OCI-M1 (cell line): ENCODE measurements at places on chromosomes 6 and 20.

DNA sequence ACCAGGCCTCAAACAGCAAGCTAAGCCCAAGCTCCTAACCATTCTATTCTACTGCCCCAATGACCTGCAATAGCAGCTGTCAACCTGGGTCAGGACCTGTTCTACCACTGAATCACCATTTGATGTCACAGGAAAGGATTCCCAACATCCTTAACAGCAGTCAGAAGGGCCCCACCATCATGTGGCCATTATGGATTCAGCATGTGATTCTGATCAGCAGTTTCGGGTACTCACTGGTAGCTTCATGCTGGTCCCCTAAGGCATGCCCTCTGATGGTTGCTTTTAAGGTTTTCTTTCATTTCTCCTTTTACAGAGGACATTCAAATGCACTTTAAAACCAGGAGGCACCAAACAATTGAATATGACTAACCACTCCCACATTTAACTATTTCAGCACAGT, 37.3 kb upstream of the MAP7 start:
- no peak for DNase-seq

DNA sequence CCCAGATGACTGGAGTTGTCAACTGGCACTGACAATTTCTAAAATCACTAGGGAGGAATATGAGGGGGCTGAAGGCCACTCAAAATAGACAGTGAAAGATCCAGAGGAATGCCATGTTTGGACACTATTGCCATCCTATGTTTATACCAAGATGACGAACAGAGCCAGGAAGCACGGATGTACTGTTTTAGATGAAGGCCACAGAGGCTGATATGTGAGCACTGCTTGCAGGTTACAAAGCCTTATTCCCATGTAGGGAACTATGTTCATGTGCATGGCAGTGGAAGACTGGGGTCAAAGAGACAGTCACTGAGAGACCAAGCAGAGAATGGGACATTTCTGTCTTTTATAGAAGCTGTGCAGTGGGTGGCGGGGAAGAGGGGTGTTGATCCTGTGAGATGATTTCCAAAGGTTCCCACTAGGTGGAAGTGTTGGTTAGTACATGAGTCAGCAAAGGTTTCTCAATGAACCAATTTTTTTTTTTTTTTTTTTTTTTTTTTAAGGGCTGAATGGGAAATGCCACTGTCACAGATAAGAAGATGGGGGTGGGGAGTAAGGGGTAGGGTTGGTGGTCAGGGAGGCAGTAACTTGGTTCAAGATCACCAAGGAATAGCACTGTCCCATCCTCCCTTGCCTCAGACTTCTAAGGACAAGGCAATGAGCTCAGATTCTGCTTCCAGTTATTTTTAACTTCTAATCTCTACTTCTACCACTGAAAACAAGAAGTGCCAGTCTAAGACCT, 46.7 kb upstream of the MOCS1 start:
- peak; percentile 93 for DNase-seq

- no peak for DNase-seq
Observed at GRCh38 chr20:43492101-43492500, 15.4 kb upstream of the L3MBTL1 start.

DNA sequence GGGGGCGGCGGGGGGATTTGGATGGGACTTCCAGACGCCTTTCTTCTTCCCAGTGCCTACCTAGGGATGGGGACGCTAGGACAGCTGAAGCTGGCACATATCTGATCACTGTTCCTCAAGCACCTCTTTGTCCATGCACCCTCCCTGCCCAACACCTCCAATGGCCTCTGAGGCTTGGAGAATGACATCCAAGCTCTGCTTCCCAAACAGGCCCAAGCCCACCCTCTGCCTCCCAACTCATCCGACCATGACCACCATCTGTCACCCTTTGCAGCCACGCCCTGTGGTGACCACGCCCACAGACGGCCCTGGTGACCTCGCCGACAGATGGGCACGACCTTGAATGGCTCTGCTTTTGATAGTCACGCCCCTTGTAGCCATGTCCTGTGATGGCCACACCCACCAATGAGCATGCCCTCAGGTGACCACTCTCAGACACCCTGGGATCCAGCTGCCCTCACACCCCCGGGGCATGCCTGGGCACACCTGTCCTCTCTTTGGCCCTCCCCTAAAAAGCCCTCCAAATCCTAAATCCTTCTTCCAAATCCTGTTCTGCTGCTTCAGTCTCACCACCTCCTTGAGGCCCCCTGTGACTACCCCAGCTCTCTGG, 51.0 kb downstream of the SSR1 start:
- DNase-seq: no peak

DNA sequence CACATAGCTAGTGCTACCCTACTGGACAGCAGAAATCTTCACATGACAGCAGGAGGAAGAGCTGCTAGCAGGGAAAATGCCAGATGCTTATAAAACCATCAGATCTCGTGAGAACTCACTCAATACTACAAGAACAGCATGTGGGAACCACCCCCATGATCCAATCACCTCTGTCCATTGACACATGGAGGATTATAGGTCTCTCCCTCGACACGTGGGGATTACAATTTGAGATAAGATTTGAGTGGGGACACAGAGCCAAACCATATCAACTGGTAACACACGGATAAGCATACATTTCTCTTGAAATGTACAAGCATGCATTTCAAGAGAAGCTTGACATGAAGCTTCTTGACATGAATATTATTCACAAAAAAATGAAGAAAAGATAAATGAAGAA, 64.1 kb downstream of the MMS22L start:
- peak; percentile 46 for DNase-seq

DNA sequence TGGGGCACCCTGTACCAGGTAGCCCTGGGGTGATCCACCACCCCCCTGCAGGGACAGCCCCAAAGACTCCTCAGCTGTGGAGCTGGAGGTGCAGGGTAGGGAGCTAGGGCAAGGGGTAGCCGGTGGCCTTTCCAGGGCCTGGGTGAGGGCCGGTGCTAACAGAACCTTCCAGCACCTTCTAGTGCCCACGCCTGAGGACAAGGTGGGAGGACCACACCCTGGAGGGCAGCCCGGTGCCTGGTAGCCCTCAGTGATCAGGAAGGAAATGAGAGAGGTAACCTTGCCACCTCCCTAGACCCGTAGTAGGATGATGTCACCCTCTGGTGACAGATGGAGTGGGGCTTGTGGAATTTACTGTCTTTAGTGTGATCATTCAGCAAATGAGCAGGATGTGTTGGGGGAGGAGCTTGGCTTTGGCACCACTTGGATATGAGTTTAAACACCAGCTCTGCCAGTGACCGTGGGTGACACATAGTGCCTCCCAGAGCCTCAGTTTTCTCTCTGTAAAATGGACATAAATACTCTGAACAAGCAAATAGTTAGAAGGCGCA, 187.7 kb downstream of the NFATC2 start:
- no peak for DNase-seq

DNA sequence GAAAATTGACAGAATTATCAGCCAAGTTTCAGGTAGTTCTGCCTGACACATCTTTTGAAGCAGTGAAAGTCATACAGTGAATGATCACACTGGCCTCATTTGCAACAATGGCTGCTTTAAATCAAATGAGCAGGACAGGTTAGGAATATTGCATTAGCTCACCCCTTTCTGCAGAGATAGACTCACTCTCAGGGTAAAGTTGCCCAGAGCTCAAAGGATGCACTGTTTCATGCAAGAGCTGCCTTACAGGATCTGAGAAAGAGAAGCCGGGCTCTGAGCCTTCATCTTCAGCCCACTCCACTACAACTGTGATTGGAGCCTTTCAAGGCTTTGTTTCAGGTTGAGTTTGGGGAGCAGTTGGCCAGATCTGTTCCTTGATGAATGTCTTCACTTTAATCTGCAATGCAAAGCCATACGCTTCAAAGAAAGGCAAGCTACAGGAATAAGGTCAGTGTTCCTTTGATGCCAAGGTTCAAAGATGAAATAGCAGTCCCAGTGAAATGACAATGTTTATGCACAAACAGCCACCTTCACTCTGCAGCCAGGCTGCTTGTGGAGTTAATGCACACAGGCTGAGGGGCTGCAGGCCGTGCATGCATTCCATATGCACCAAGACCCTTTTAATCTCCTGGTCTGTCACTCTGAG, 90.9 kb upstream of the ISM1 start:
- no peak for DNase-seq

- DNase-seq: no peak
Observed at GRCh38 chr20:9839626-9840025, 750 bp upstream of the PAK5 start.

GRCh38 chr6:42467651-42468050, 15.9 kb upstream of the TRERF1 start:
- DNase-seq: peak; percentile 51

- DNase-seq: no peak
Observed at GRCh38 chr6:47084610-47085009, 42.5 kb upstream of the ADGRF1 start.

DNA sequence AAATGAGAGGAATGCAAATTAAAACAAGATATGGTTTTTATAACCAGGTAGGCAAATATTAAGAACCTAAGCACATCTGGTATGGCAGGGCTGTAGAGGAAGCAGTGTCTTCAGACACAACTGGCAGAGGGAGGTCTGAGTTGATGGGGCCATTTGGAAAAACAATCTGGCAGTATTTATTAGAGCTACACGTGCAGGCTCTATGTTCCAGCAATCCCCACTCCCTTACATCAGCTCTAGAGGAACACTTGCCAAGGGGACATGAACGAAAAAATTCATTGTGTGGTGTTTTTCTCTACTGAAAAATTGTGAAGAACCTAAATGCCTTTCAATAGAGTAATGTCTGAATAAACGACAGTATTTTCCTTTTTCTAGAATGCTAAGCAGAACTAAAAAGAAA, 111.6 kb upstream of the EDN1 start:
- no peak for DNase-seq

GRCh38 chr20:22575087-22575721, 9.2 kb downstream of the FOXA2 start:
- DNase-seq: no peak

- DNase-seq: no peak
Observed at GRCh38 chr20:23069108-23069507, 17.0 kb downstream of the CD93 start.

- DNase-seq: peak; percentile 52
Observed at GRCh38 chr6:152068622-152069261, 261.3 kb downstream of the ESR1 start.

DNA sequence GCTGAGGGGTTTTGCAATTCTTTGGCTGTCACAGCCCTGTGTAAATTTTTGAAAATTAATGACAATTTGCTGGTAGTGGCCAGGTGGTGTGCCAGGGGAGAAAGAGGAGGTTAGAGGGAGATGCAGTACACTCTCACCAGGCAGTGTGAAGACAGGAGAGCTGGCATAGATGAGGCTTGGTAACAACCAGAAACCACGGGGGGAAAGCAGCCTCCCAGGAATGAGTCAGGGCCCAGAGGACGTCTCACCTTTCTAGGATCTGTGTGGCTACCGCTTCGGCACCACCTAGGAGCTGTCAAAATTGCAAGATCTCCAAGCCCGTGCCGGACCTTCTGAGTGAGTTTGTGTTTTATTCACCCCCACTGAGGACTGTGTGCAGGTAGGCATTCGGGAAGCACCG, 171.4 kb downstream of the PACRG start:
- DNase-seq: no peak

GRCh38 chr20:25041813-25042530, 16.0 kb downstream of the ACSS1 start:
- no peak for DNase-seq

- no peak for DNase-seq
Observed at GRCh38 chr6:65231616-65232015, 475.4 kb downstream of the EYS start.

DNA sequence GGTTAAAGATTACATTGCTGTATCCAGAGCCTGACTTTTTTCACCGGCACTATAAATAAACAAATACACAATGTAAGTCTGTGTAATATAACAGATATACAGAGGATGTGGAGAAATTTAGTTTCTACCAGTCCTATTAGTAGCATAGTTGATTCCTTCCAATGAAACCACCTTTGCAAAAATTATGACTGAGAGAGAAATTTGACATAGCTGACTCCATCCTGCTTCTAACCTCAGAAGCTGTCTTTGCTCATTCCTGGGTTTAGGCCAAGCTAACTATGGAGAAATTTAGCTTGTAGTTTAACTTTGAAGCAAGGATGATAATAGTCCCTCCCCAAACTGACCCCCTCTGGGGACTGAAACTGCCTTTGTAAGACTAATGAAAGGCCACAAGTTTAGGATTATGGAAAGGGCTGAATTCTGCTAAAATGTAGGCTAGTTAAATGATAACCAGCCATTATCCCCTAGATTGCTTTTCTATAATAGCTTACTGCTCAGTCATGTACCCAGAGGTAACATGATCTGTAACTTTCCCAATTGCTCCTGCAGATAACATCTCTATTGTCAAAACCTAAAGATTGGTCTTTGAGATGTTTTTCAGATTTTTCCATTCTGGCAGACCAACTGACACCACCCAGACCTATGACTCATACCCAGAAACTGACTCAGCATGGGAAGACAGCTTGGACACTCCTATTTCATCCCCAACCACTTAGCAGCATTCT, 172.8 kb upstream of the ARG1 start:
- DNase-seq: peak; percentile 65

DNA sequence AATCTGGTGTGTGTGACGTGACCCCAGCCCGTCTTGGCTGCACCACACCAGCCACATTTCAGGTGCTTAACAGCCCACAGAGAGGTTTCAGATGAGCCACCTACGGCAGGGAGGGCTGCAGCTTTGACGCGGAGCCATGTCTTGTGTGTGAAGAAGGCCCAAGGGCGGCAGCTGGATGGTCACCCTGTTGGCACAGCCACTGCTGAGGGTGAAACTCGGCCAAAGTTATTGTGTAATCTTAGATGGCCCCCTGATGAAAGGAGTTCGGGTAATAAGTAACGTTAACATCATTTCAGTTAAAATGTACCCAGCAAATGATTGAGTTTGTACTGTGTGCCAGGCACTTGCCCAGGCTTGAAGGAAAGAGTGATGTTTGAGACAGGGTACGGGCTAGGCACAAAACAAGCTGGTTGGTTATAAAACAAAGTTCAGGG, 97.2 kb downstream of the SSR1 start:
- DNase-seq: no peak

GRCh38 chr6:2127484-2127911, 117.9 kb downstream of the GMDS start:
- DNase-seq: peak; percentile 89

DNA sequence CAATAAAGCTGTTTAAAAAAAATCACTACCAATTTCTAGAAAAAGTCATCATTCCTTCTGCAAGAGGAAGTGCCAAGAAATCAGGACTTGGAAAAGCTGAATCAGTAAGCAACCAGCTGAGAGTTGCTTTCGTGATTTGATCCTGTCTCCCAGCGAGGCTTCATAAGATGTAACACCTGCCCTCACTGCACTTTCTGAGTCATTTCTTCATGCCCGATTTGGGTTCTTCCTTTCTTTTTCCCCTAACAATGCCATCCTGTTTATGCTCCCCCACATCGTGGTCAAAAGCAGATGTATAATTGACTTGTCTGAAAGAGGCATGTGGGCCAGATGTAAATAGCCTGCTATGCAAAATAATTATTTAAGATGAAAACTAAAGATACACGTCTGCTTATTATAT, 52.1 kb downstream of the RIPOR2 start:
- no peak for DNase-seq
